Activated CD8-positive, alpha-beta memory T cell treated with anti-CD3 and anti-CD28 coated beads for 1 hour (primary cell): ENCODE measurements at places on chromosomes 7 and 10.

DNA sequence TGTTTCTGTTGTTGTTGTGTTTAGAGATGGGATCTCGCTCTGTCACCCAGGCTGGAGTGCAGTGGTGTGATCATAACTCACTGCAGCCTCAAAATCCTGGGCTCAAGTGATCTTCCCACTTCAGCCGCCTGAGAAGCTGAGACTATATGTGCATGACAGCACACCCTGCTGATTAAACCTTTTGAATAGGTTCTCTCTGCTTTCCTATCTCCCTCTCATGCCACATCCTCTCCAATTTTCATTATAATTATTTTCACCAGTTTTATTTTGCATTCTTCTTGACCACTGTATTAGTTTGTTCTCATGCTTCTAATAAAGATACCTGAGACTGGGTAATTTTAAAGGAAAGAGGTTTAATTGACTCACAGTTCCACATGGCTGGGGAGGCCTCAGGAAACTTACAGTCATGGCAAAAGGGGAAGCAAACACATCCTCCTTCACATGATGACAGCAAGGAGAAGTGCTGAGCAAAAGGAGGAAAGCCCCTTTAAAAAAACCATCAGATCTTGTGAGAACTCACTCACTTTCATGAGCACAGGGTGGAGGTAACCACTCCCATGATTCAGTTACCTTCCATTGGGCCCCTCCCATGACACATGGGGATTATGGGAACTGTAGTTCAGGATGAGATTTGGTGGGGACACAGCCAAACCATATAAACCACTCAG, 12.9 kb downstream of the AGK start:
- no peak for DNase-seq

- DNase-seq = no peak
Observed at GRCh38 chr7:106124186-106124585, 12.1 kb upstream of the SYPL1 start.

GRCh38 chr10:101867931-101868330, 24.3 kb upstream of the KCNIP2 start:
- no peak for DNase-seq

- DNase-seq = no peak
Observed at GRCh38 chr7:94357076-94357475, 37.6 kb upstream of the COL1A2 start.

- DNase-seq = no peak
Observed at GRCh38 chr10:43890124-43890523, 241.4 kb upstream of the ZNF32 start.

DNA sequence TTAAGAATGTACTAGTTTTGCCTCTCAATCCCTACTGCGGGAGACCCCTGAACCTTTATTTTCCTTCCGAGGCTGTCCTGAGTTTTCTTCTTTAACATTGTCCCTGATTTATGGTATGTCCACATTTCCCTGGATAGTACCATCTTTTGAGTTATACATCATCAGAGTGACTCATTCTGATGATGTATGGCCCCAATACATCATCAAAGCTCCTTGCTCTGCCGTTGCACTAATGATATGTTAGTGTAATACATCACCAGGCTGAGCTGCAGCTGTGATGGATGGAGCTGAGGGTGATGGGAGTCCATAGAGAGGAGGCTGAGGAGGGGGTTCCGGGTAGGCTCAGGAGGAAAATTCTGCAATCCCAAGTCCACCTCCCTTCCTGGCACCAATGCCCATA, 986.5 kb downstream of the KCNMA1 start:
- DNase-seq = no peak

DNA sequence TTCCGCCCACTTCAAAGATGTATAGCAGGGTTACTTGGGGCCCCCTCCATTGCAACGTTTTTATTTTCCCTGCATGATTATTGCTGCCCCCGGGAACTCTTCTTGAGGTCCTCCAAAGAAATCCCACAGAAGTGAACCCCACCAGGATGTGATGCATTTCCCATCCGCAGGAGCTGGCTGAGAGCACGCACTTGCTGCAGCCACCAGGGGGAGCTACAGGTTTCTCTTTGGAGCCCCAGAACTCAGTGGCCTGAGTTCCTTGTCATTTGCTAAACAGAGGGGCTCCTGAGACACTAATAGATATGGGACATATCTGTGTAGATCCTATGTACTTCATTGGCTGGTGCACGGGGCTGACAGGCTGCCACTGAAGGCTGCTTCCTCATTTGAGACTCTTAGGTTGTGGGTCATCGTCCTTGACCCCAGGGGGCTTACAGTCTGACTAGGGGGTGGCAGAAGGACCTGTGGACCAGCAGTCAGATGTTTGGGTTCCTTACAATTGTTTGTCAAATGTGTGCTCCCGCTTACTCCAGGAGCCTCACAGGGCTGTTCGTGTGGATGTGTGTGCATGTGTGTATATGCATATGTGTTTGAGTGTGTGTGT, 52.3 kb upstream of the ENO4 start:
- peak; percentile 29 for DNase-seq

DNA sequence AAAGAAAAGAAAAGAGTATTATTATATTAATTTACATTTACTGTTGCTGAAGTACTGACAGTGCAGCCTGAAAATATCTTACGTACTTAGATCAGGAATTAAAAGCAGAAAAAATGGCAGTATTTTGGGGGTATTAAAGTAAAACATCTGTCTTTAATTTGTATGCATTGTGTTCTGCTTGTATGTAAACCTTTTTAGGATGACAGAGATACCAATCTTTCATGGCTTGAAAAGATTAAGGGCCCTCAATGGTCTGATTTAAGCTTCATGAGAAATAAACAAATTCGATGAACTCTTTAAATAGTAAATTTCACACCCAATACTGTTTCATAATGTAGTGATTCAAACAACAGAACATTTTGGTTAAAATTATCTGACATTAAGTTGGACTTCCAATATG, 116.3 kb downstream of the MLLT10 start:
- DNase-seq = no peak

- DNase-seq = no peak
Observed at GRCh38 chr7:27889800-27890199, 149.8 kb downstream of the TAX1BP1 start.

DNA sequence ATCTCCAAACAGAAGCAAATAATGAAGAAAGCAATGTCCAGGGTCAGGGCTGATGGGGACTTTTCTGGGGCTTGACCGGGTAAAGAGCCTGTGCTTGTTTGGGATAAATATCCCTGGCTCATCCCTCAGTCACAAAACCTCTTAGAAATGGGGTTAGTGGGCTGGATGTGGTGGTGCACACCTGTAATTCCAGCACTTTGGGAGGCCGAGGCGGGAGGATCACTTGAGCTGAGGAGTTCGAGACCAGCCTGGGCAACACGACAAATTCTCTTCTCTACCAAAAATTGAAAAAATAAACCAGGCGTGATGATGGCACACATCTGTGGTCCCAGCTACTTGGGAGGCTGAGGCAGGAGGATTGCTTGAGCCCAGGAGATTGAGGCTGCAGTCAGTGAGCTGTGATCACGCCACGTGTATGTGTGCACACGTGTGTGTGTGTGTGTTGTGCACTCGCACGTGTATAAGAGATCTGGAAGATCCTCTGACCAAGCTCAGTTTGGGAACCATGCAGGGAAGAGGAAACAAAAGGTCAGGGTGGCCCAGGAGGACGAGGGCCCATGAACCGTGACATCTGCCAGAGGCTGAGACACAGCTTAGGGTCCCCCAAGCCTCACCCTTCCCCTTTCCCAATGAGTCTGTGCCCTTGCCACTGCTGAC, 258.6 kb downstream of the TEX36 start:
- no peak for DNase-seq

- DNase-seq = no peak
Observed at GRCh38 chr7:127918130-127918529, 113.1 kb downstream of the LRRC4 start.

DNA sequence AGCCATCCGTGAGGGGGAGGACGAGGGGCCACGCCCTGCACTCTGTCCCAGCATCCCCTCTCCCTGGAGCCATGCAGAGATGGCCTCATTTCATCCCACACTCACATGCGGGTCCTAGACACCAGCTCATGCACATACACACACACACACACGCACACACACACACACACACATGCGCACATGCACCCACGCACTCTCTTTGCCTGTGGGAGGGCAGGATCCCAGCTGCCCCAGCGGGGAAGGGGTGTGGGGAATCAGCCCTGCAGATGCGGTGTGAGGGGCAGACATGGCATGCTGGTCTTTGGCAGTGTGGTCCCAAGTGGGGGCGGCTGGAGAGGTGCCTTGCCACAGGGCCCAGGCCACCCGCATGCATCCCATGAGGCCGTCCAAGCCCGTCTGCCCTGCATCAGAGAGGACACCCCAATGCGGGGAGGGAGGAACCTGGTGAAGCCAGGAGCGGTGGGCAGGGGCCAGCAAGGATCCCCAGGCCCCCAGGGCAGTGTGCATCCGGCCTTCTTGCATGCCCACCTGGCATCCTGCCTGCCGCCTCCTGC, 68.1 kb downstream of the LHPP start:
- no peak for DNase-seq

DNA sequence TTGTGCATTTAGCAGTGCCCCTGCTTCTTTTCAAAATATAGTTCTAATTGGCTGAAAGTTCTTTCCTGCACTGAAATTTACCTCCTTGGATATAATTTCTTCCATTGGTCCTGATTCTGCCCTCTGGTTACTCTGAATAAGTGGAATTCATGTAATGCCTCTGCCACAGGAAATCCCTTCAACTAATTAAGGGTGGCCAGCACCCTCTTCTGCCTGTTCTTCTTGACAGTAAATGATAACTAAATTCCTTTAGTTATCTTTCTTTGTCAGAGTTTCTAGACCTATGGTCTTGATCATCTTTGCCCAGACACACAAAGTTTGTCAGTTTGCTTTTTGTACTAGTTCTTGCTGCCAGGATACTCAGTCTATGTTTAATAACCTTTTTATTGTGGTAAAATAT, 40.2 kb downstream of the PRKCQ start:
- no peak for DNase-seq

GRCh38 chr10:91925022-91925320, 1.4 kb downstream of the BTAF1 start:
- DNase-seq = no peak
